Frontal cortex (tissue), 4 donors: ENCODE measurements at places on chromosomes 4 and X. TPM values are rescaled to one million over a fixed set of nuclear protein-coding genes. Genes with fewer than 3 reads are reported as not detected.

DNA sequence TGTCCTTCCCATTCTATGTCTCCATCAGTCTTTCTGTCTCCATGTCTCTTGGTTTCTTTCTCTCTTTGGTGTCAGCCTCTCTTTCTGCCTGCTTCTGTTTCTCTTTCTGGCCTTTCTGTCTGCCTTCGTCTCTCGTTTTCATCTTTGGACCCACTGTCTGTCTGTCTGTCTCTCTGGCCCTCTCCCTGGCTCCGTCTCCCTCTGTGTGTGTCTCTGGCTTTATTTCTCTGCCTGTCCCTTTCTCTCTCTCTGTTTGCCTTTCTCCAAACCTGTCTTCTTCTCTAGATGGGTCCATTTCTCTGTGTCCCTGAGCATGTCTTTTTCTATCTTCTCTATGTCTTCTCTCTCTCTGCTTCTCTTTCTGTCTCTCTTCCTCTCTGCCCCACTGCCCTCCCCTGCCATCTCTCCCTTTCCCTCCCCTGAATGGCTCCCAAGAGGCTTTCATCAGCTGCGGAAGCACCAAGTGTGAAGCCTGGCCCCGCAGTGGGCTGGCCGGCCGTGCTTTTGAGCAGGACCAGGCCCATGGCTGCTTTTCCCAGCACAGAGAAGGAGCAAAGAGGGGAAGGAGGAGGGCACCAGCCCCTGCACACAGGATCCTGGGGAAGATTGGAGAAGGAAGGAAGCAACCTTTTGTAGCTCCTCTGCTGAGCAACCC lies 57.4 kb downstream of the PJA1 start:
- DNase-seq: no peak

DNA sequence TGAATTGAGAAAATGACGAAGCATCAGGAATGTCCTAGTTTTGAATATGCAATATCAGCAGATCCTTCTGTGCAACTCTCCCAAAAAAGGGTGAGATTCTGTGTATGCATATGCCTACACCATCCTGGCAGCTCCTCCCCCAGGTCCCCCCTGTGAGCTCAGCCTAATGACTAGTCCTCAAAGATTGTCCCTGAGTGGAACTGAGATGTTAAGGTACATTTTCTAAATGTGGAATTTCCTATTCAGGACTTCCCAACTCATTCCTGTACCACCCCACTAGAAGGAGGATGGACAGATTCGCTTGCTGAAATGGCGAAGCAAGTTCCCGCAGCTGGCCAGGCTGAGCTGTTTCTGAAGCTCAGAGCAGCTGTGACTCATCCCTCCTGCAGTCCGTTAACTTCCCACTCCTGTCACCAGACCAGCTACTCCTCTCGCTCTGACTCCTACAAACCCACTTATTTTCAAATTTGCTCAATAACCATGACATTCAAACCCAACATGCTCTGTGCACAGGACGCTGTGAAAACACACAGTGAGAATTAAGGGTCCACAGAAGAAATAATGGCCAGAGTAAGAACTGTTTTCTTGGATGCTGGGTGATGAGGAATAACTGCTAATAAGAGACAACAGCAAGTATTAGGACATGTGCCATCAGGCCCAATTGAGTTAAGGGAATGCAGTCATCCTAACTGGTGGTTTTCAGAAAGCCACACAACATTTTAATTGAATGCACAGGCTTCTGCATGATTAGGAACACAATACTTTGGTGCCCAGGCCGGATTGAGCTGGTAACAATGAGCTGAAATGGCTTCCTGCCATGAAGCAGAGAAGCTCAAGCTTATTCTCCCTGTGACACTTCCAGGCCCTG lies 40.0 kb upstream of the IRF2 start:
- DNase-seq: no peak

DNA sequence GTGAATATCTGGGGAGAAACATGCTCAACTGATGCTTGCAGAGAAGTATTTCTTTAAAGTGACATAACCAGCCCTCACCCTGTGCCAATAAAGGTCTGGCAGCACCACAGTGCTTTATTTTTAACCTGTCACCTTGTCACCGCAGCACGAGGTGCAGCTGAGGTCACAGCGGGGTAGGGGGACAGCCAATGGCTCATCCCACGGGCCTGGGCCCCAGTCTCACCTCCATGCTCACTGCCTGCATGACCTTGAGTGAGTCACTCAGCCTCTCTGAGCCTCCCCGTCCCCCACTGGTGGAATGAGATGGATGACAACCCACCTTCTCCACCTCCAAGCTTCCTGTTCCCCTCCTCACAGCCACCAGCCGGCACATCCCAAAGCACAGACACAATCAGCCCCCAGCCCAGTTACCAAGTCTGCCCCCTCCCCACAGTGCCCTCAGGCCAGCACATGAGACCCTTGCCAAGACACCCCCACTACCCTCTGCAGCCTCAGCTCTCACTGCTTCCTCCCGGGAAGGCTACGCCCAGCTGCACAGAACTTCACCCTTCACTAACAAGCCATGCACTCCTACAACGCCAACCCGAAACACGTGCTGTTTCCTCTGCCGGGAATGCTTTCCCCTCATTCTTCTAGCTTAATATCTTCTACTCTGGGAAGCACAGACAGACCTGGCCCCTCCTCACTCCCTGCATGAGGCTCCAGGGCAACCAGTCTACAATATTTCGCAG lies 24.9 kb upstream of the MAN2B2 start:
- DNase-seq: no peak

DNA sequence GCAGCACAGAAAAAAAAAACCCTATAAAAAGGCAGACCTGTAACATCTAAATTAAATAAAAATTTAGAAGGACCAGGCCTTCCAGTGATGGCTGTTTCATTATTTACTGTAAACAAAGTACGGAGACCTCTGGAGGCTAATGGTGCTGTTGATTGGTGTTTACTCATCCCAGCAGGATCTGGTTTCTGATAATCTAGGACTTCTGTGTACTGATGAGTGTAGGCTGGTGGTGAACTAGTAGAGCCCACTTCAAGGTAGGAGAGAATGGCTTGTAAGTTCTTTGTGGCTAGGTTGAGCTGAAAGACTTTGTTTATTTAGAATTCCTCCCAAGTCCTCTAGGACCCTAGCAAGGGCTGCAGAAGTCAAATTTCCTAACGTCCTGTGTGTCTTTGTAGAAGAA lies 398.1 kb upstream of the PITX2 start:
- no peak for DNase-seq

DNA sequence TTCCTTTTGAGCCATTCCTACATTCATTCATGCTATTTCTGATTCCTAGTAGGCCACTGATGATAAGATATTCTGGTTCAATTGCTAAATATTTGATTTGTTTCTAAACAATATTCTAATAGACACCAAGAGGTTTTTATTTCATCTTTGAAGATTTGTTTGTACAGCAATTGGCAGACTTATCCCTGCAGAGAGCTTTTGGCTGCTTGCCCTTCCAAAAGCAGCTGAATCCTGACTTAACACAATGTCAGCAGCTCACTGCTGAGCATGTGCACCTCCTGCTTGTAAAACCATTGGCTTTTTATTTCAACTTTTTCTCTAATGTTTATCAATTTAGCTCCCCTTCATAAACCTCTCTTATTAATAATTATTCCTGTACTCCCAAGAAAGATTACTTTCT lies 45.3 kb downstream of the MMRN1 start:
- DNase-seq: no peak

PPP2R2C gene
- total RNA-seq: 46.9 TPM

FABP2 gene
- not detected for total RNA-seq

DNA sequence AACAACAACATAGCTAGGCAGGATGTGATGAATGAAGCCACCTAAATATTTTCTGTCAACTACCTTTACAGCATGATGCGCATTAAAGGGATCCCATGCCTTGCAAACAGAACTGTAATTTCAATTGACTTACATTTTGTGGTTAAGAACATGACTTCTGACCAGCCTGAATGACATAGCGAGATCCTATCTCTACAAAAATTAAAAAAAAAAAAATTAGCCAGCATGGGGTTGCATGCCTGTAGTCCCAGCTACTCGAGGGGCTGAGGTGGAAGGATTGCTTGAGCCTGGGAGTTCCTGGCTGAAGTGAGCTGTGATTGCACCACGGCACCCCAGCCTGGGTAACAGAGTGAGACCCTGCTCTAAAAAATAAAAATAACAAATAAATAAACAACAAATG lies 680.6 kb downstream of the IQCM start:
- no peak for DNase-seq

- DNase-seq: no peak
Measured at GRCh38 chrX:14355556-14355955, 173.8 kb upstream of the GLRA2 start.

MAGEB3 gene
- total RNA-seq: not detected

DNA sequence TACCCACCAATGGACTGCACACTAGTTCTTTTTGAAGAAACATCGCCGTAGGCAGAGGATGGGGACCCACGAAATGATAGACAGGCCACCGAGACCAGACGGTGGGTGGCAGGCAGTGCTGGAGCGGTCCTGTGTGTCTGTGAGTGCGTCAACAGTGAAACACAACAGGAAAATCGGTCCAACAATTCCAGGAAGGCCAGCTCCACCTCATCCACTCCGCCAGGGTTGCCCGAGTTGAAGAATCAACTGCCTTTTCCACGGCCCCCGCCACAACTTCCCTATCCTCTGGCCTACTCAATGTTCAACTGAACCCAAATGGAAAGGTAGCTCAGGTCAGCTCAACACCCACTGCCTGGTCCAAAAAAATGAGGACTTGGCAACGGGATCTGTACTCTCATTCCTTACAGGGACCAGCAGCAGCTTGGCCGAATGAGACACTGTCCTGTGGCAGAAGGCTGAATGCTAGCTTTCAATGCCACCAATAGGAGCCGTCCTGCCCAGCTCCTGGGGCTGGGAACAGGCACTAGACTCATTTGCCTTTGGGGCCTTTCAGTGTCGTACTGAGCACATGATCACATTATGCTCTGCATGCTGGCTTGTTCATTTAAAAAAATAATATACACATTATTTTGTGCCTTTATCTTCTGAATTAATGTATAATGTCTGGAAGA lies 43.5 kb downstream of the MID1 start:
- DNase-seq: no peak

GRCh38 chr4:142474398-142475087 lies 371.6 kb downstream of the INPP4B start:
- DNase-seq: no peak

PCDH7 gene
- total RNA-seq: 44.0 TPM

GRCh38 chrX:133674726-133675470 lies 259.6 kb upstream of the GPC4 start:
- DNase-seq: no peak

- no peak for DNase-seq
Measured at GRCh38 chrX:96650023-96650422, 34.6 kb upstream of the DIAPH2 start.

GRCh38 chrX:129646566-129647417 lies 8.0 kb downstream of the APLN start:
- no peak for DNase-seq

ATXN3L gene
- total RNA-seq: not detected

GLRA3 gene
- total RNA-seq: 6.1 TPM

DNA sequence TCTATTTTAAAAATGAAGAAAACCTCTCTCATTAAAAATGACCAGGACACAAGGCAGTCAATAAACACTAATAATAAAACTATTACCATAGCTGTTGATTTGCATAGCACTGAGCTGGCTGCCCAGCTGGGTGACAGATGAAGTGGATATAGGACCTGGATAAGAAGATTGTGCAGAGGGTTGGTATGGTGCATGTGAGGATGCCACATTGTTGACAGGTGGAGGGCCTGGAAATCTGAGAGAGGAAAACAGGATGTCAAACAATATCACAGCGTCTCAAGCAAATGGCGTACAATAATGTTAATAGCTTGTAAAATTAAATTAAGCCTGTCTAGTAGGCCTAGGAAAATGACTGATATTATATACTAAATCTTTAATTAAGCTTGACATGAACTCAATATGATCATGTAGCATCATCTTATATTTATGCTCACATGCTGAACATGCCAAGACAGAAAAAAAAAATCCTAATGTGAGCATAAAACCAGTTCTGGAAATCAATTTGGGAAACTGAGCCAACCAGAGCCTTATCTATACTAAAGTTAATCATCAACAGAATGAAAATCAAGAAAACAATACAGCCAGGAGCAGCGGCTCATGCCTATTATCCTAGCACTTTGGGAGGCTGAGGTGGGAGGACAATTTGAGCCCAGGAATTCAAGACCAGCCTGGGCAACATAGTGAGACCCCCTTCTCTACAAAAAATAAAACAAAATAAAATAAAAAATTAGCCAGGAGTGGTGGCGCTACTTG lies 18.6 kb downstream of the SEC24D start:
- no peak for DNase-seq

RRH gene
- total RNA-seq: 0.41 TPM

NEUROG2 gene
- total RNA-seq: 36.7 TPM

MAGEA2 gene
- not detected for total RNA-seq

- DNase-seq: no peak
Measured at GRCh38 chr4:67522230-67522629, 23.1 kb downstream of the CENPC start.

GRCh38 chr4:52250154-52250553 lies 199.1 kb downstream of the SPATA18 start:
- no peak for DNase-seq

- DNase-seq: peak; percentile 13
Measured at GRCh38 chrX:50067435-50068284, 133.1 kb downstream of the AKAP4 start.

- DNase-seq: no peak
Measured at GRCh38 chr4:7657545-7658297, 223.0 kb upstream of the PSAPL1 start.

DNA sequence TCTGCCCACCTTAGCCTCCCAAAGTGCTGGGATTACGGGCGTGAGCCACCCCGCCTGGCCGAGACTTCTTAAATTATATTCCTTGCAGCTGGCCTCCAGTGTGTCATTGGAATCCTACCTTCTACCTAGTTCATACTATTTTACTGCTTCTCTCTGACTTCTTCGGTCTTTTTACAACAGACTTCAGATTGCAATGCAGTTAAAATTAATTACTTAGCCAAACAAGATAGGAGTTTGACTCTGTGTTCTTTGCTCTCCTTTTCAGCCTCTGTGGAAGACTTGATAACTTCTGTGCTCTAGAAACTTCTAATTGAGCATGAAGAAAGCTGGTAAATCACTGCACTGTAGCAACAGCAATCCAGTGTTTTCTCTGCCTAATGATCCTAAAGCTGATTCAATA lies 199.5 kb downstream of the GASK1B start:
- DNase-seq: no peak

KIAA1210 gene
- under 0.01 TPM for total RNA-seq

- no peak for DNase-seq
Measured at GRCh38 chr4:111880116-111880515, 265.1 kb upstream of the FAM241A start.

CD38 gene
- 1.6 TPM for total RNA-seq
